ENCODE measurements at places on chromosomes 3 and 15. TPM values are rescaled to one million over a fixed set of nuclear protein-coding genes. Genes with fewer than 3 reads are reported as not detected.

GRCh38 chr3:72382460-72382859 lies 465.8 kb downstream of the SHQ1 start:
- DNase-seq = no peak

- no peak for DNase-seq
Measured at GRCh38 chr15:65599677-65600076, 11.3 kb downstream of the INTS14 start.

DNA sequence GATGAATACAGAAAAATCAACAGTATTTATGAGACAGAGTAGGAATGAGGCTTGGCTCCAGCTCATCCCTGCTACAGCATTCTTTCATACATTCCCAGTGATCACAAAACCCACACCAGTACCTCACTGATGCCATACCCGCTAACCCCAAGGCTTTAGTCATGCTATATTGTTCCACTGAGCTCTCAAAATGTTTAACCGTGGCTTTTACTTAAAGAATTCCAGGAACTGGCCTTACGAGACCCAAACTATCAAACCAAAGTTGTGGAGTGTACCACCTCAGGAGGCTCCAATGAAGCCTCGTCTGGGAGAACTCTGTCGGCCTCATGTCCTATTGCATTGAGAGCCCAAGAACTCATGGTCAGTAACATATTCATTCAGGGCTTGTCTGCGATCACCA lies 278.9 kb downstream of the ULK4 start:
- no peak for DNase-seq

GRCh38 chr15:56445746-56446145 lies 19.2 kb downstream of the MNS1 start:
- no peak for DNase-seq

DNA sequence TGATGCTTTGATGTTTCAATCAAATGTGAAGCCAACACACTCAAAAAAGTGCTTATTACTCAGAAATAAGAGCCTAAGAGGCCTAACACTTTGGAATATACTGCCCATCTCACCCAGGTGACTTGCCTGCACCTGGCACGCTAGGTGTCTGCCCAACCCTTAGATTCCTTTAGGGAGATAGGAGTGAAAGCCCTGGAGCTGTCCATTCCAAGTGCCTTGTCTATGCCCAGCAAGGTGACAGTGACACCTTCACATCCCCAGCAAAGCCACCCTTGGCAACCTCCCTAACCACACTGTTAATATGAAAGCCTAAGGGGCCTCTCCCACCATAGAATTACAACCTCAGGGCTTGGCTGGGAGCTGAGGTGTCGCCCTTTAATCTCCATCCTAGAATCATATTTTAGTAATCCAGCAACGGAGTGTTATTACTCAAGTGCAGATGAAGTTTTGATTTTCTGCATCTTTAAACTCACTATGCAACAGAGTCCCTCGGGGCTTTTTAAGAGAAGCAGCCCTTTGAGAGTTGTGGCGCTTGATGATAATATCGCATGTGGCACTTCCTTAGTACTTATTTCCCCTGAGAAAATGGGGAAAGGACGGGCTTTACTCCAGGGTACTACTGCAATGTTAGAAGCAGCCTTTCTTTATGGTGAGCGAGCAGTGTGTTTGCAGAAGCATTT lies 24.8 kb downstream of the ATP10A start:
- no peak for DNase-seq

DNA sequence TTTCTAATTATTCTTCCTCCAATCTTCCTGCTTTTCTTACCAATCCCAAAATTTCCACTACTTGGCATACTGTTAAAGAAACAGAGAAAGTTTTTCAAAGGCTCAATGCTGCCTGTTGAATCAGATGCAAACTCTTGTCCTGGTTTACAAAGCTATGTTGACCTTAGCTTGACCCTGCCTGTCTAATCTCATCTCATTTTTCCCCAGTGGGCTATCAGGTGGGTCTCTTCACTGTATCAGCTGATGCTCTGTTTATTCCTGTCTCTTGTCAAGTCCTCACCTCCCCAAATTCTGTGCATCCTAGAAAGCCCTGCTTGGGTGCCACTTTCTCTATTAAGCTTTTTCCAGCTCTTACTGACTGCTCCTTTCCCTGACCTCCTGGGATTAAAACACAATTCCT lies 18.2 kb downstream of the NFKBIZ start:
- no peak for DNase-seq

DNA sequence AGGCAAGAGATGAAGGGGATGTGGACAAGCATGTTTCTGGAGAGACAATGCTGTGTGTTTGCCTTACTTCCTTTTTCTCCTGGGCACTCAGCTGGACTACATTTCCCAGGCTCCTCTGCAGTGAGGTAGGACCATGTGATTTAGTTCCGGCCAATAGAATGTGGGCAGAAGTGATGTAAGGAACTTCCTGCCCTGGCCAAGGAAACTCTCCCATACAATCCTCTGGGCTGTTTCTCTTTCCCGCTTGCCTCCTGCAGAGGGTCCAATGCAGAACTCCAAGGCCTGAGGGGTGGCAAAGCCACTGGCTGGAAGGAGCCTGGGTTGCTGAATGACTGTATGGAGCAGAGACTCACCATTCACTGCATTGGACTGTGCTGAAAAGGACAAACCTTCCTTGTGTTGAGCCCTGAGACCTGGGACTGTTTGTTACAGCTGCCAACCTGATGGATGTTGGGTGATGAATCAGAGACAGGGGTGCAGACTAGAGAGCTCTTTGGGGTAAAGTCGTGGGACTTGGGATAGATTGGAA lies 82.7 kb upstream of the SLC6A6 start:
- peak; percentile 57 for DNase-seq

DNA sequence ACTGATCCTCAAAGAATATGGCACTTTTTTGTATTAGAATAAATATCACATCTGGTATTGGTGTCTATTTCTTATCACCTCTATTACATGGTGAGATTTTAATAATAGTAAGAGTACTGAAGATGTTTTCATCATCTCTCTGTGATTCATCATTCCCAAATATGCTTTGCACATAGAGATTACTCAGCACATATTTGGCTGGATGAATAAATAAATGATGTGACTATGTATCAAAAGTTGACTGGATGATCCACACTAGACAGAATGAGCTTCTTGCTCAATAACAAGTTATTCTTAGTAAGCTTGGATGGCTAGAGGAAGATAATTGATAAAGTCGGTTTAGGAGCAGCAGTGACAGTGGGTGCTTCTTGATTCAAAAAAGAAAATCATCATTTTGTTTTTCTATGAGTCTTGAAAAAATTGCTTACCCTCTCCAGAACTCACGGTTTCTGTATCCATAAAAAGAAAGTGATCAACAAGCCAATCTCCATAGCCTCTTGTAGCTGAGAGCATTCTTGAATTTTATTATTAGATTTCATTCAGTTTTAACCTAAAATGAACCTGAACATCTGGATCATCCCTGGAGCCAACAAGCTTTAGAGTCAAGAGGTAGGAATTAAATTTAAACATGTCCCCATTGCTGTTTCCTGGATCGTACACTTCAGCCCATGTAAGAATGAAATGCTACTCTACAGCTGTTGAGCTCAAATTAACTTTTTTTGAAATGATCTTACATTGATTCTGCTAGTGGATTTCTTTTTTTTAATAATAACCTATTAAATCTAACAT lies 104.8 kb upstream of the OSTN start:
- no peak for DNase-seq

The LRRN1 gene
- 0.26 TPM for total RNA-seq

The TEX55 gene
- not detected for total RNA-seq

The WDR93 gene
- not detected for total RNA-seq

The CLDN16 gene
- not detected for total RNA-seq
